ENCODE measurements at places on chromosomes 7 and 10. TPM values are rescaled to one million over a fixed set of nuclear protein-coding genes. Genes with fewer than 3 reads are reported as not detected.

DNA sequence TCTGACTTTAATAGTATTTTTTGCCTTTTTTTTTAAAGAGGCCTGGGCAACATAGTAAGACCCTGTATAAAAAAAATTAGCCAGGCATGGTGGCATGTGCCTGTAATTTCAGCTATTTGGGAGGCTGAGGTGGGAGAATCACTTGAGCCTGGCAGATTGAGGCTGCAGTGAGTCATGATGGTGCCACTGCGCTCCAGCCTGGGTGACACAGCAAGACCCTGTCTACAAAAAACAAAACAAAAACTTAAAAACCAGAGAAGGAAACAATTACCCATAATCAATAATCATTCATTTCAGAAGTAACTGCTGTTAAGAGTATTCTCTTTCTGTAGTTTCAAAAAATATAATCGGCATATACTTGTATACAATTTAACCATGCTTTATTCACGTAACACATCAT is 28.0 kb downstream of the VPS26A start:
- no peak overlapping the region for H3K27ac ChIP-seq
- H3K4me3 ChIP-seq, result no peak overlapping the region
- H3K36me3 ChIP-seq, result no peaks in the 10 kb centered on the region
- H3K27me3 ChIP-seq, result no peaks in the 10 kb centered on the region
- no peak for DNase-seq
- H3K4me1 ChIP-seq, result no peaks in the 10 kb centered on the region

Gene ANKRD1
- 0.09 TPM for total RNA-seq

Gene BZW2
- 126 TPM for total RNA-seq

DNA sequence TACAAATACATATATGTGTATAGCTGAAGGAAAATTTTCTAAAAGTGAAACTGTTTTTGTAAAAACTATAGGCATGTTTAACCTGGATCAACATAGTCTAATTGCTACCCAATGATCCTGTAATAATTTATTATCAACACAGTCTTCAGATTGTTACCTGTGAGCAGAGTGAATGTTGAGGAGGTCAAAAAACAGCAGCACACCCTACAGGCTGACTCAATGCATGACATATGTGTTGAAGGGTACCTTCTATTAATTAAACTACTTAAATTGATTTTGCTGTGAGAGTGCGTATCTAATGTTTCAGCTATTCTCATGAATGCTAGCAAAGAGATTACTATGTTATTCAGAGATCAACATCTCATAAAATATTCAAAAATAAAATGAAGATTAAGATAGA is 411.4 kb downstream of the TNS3 start:
- H3K4me3 ChIP-seq, result no peak overlapping the region
- H3K27ac ChIP-seq, result no peak overlapping the region
- H3K36me3 ChIP-seq, result no peaks in the 10 kb centered on the region
- no peaks in the 10 kb centered on the region for H3K27me3 ChIP-seq
- no peak for DNase-seq
- H3K4me1 ChIP-seq, result no peaks in the 10 kb centered on the region

Gene ASAH2B
- 18.8 TPM for total RNA-seq

DNA sequence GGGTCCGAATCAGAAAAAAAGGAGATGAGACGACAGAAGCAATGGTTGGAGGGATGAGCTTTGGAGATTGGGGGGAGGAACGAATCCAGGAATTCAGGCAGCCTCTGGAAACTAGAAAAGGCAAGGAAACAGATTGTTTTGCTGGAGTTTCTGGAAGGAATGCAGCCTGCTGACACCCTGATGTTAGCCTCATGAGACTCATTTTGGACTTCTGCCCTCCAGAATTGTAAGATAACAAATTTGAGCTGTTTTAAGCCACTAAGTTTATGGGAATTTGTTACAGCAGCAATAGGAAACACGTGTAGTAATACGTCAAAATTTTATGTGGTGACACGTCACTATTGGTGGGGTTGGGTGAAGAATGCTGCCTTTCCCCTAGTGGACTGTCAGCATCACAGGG is 25.6 kb upstream of the NPS start:
- no peak overlapping the region for H3K4me3 ChIP-seq
- DNase-seq, result no peak
- no peaks in the 10 kb centered on the region for H3K36me3 ChIP-seq

Gene HGF
- total RNA-seq, result 0.22 TPM

DNA sequence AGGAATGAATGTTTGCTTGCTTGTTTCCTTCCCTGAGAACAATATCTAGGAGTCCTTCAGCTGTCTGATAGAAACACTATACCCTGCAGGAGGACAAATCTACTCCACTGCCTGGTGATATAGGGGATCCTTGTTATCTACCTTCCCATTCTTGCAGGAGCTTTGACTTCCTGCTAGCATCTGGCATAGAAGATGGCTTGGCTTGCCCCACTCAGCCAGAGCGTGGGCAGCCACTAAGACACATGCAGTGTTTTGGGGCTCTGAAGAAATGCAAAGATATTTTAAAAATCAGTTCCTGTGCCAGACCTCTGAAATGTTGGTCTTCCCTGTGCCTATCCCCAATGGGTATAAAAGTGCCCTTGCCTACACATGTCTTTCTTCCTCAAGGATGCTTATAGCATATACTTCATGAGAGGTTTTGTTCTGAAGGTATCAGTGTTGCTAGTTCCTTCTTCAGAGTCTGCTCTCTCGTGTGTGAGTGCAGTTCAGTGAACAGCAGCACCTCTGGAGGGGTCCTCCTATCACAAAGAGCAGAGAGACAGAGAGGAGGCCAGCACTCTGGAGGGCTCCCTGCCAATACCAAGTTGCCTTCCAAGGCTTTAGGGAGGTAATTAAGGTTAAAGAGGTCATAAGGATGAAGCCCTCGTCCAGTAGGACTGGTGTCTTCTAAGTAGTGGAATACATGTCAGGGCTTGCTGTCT is 149.1 kb upstream of the CALCR start:
- H3K4me1 ChIP-seq, result no peaks in the 10 kb centered on the region
- no peaks in the 10 kb centered on the region for H3K36me3 ChIP-seq
- H3K4me3 ChIP-seq, result no peak overlapping the region
